Tibial nerve (tissue), 4 donors: ENCODE measurements at places on chromosomes 13 and 19.

GRCh38 chr19:37932985-37933936 lies 26.3 kb downstream of the SIPA1L3 start:
- no peak for DNase-seq

DNA sequence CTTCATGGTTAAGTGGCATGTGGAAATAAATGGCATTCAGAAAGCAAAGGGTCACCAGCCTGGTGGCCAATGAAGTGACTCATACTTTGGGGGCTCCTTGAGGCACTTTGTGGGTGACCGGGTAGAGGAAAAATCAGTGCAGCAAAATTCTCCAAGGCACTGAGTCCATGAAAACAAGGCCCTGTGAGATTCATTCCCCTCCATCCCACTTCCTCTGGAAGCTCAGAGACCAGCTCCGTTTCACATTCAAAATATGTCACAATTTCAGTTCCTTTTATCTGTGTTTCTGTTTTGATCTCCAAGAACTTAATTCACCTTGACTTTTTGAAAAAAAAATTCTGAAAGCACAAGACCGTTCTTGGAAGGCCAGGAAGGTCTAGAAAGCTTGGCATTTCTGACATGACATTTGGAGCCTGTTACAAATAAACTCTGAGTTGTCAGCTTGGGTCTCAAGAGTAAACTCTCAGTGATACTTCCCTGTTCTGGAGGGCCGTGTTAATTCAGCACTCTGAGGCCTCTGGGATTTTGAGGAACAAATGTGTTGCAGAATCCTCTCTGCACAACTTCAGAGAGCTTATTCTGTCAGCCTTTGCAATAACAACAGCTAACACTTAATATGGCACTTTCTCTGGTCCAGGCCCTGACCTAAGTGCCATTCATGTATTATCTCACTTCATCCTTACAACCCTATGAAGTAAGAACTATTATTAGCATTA lies 6.8 kb downstream of the CYSLTR2 start:
- peak; percentile 31 for DNase-seq

DNA sequence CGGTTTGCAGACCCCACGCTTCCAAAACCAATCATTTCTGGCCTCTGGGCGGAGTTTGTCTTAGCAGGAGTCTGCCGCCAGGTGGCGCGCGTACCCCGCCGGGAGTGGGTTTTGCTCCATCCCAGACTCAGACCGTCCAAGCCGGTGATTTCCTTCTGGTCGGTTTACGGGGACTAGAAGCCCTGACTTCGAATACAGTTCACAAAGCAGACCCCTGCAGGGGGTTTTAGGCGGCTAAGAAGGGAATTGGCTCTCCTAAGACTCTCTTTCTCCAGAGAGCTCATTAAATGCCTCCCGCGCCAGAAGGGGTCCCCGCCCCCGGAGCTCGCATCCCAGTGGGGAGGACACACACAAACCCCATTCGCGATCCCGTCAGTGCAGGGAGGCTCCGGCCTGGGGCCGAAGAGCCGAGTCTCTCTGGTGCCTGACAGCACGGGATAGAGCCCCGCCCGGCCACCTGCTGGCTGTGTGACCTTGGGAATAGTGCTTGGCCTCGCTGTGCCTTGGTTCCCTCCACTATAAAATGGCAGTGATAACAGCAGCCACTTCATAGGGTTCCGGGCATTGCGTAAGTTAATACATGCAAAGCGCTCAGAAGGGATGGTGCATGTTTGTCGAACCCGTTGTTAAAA lies 8.6 kb upstream of the NUP62 start:
- DNase-seq, result peak; percentile 71

DNA sequence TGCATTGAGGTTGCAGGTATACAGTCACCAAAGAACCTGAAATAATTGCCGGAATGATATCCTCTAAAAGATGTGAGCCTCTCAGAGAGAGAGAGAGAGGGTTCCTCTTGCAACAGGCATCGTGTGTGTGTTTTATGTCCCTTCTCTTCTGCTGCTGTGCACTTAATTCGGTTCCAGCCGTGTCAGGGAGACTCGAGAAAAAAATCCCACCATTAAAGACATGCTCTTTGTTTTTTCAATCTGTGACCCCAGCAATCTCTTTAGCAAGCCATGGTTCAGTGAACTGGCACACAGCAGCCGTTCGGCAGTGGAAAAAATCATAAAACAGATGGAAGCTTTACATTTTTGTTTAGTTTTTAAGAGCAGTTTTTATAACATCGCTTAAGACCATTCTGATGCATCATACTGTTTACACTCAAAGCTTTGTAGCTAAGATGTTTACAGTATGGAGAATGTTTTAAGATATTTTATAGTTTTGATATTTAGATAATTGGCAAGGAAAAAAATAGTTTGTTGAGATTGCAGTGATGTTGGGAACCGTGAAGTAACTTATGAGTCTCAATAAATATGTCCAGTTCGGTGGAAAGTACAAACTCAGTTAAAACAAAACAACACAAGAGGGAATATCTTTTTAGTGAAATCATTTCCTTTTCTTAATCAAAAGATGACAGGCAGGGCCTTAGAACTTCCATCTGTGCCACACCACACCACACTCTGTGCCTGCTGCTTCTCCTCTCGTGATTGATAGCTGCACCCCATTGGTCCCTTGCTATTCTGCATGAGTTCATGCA lies 31.2 kb upstream of the ZNF536 start:
- DNase-seq, result no peak

- DNase-seq, result no peak
Measured at GRCh38 chr19:16885166-16885565, 3.6 kb upstream of the F2RL3 start.

DNA sequence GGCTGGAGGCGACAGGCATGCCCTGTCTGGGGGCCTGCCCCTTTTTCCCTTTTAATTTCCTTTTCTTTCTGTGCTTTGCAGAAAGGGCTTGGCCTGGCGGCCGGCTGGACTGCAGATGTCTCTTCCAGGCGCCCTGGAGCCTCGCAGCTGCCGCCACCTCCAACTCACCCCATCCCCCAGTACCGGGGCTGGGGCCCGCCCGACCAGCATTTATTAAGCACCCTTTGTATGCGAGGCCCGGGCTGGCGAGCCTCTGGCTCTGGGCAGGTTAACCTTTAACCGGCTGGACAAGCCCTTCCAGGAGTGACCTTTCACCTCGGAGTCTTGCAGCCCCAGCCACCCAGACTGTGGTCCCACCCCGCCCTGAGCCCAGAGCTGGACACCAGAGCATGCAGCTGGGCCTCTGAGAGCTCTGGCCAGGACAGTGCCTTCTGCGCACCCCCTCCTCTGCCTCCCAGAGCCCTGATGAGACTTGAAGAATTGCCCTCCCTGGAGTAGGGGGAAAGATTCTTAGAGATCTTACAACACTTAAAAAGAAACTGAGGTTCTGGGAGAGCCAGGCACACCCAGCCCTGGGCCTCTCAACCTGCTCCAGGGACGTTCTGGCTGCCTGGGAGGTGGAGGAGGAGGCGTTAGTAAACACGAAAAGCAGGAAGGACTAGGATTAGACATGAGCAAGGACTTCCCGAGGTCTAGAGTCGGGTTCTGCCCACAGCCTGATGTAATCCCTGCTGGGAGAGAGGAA lies 1.1 kb upstream of the NR2F6 start:
- DNase-seq, result no peak

- no peak for DNase-seq
Measured at GRCh38 chr13:40680659-40681323, 14.3 kb upstream of the FOXO1 start.

GRCh38 chr19:10499550-10500246 lies 3.5 kb downstream of the KEAP1 start:
- DNase-seq, result no peak

DNA sequence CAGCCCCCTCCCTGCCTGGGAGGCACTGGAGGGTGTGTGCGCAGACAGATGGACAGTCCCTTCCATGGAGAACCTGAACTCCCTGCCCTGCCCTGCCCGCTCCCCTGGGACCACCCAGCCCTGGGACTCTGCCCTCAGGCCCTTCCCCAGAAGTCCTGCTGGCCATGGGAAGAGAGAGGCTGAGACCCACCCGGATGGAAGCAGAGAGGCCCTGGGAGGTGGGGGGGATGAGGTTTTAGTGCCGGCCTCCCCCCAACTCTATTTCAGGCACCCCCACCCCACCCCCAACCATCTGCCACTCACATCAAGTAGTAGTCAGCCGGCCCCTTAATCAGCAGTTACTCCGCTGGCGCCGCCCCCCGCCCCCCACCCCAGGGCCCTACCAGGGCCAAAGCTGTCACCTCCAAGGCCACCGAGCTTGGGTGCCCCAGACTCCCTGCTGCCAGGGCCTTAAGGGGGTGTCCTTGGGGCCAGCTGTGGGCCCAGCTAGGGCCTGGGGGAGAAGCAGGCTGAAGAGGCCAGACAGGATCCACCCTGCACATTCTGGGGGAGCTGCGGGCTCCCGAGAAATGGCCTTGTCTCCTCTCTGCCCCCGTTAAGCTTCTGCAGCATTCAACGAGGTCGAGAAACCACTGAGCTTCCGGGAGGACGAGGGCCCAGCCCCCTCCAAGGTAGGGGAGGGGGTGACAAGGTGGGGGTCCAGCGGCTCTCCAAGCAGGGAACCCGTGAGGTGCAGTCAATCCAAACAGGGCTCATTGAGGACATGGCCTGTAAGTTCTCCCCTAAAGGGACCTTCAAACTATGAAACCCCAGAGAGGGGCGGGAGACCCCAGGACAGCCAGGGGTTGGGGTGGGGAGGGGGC lies 17.4 kb downstream of the NMRK2 start:
- no peak for DNase-seq

DNA sequence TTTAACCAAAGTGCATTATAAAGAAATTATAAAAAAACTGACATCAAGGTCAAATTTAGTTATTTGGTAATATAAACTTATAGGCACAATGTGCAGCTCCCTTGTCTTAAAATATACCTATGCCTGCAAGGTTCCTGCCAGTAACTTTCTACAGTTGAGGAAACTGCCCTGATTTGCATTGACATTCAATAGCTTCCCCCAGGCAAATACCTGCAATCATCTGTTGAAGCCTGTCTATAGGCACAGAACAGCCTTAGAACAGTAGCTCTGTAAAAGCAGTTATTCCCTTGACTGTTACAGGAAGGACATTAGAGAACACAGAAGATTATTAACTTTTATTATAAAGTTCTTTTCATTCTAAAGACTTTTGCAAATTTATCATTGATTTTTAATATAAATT lies 1239.5 kb downstream of the PCDH9 start:
- DNase-seq, result no peak

DNA sequence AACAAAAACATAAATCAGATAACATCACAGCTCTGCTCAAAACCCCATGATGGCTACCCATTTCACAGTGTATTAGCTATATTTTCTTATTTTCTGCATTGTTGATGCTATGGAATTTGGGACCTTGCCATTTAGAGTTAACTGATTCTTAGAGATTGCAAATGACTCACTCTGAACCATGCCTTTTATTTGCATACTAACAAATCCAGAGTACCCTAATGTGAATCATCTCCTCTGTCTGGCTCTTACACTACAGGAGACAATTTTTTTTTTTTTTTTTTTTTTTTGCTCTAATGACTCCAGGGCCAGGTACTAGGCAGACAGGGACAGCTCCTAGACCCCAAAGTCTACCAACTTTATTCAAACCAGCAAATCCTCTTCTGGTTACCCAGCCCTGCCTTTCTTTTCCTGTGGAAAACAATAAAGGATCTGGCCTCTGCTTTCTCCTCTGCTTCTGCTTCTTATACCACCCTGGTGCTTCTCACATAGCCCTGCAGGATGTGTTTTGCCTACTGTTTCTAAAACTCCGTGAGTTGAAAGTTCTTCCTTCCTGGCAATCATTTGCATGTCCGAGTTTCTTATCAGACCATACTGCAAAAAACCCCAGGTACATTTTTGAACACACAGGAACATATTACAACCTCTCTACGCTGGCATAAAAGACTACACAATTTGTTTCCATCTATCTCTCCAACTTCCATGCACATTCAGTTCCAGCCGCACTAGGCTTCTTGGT lies 10.6 kb upstream of the ZNF460 start:
- no peak for DNase-seq

- DNase-seq, result no peak
Measured at GRCh38 chr13:37752146-37752545, 117.4 kb downstream of the TRPC4 start.

DNA sequence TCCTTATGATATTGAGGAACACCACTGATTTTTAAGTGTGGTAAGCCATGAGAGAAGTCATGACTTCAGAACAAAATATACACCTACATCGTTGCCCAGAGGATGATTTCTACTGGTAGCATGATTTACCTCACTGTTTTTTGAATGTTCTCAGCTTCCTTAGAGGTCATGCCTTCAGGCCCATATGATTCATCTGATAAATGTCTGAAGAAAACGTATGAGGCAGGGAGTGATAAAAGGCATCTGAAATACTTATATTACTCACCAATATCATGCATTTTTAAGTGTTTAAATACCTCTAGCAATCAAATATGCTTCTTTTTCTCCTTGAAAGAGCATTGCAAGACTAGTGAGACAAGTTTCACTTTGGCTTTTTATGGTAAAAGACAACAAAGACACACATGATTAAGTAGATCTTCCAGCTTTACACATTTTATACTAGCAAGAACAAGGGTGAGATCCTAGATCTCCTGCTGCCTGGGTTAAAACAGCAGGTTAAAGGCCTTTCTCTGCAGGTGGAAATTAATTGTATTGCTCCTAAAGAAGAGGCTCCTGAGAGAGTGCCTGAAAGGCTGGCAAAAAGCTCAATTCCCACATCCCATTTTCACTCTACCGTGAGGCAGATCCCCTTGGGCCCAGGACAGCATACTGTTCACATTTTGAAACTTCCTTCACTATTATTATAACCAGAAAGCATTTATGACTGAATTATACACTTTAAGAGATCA lies 432.4 kb downstream of the SLITRK1 start:
- no peak for DNase-seq

DNA sequence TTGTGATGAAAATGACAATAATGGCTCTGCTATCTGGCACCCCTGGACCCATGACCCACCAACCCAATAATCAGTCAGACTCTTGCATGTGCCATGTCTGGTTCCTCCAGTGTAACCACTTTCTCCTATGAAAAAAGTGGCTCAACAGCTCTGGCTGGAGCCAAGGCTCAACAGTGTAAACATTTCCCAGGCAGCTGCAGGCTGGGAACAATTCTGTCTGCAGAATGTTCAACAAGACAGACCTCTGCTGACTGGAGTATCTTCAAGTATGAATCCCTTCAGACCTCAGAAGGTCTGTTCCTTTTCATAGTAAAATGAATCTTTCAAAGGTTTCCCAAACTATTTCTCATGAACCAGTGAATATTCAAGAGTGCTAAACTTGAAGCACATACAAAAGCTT lies 410.1 kb upstream of the HTR2A start:
- DNase-seq, result no peak

- no peak for DNase-seq
Measured at GRCh38 chr19:48735031-48735615, 5.3 kb downstream of the RASIP1 start.
